ENCODE measurements at places on chromosomes 2 and 18.
A peak's percentile ranks its signal among the peaks of the same experiment; 100 is the strongest.

DNA sequence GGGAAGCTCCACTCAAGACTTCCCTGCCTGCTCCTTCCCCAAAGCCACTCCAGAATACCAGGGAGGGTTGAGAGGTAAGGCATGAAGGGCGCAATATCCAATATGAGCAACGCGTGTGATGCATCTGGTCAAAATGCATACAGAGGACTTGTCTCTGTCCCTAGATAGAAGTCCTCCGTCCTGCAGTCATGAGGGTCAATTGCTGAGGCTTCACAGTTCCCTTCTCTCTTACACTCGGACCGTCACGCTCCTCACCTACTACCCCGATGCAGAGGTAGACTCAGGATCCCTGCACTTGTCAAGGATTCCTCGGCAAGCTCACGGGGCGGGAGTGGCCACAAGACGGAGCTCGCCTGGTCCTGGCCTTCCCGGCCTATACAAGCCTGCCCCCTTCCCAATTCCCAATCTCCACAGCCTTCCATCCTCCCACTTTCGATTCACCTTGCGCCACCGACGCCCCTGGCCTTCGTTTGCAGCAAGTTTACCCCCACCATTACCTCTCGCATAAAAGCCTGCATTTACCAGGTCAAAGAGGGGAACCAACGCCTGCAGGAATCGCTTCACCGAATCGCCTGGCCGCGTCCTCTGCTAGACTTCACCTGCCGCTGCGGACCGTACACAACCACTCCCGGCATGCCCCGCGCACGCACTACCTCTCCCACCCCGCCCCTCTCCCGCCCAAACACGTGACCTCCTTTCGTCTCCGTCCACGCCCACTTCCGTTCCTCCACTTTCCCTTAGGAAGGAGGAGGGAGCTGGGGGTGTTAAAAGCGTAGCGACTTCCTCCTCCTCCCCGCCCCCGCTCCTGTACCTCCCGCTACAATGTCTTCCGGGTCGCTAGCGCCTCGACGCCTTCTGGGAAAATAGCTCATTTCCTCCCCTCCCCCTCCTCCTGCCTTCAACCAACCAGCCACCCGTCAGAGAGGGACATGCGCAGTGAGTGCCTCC is at the start of gene ORC4:
Gene ORC4, minus strand, starts transcription at position 627 of the 948 bp plus-strand sequence. CDS start 44,779 bp downstream, outside the sequence.
- DNase-seq, result peak; percentile 99

GRCh38 chr2:157441072-157441454 is 2.8 kb downstream of the CYTIP start:
- DNase-seq, result peak; percentile 84

- DNase-seq, result no peak
Observed at GRCh38 chr2:25304826-25305596, 36.7 kb downstream of the DNMT3A start.

DNA sequence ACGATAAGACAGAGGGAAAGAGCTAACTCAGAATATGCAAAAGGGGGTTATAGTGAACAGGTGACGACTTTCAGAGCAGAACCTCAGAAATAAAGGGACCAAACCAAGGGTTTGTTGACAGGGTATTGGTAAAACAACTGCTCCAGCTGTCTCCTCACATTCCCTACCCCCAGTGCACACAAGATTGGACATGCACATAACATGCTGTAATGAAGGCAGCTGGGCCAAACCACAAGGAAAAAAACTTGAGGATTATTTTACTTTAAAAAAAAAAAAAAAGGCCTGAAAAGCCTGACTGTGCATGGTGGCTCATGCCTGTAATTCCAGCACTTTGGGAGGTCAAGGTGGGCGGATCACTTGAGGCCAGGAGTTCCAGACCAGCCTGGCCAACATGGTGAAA is 3.5 kb downstream of the RBM43 start:
- no peak for DNase-seq

DNA sequence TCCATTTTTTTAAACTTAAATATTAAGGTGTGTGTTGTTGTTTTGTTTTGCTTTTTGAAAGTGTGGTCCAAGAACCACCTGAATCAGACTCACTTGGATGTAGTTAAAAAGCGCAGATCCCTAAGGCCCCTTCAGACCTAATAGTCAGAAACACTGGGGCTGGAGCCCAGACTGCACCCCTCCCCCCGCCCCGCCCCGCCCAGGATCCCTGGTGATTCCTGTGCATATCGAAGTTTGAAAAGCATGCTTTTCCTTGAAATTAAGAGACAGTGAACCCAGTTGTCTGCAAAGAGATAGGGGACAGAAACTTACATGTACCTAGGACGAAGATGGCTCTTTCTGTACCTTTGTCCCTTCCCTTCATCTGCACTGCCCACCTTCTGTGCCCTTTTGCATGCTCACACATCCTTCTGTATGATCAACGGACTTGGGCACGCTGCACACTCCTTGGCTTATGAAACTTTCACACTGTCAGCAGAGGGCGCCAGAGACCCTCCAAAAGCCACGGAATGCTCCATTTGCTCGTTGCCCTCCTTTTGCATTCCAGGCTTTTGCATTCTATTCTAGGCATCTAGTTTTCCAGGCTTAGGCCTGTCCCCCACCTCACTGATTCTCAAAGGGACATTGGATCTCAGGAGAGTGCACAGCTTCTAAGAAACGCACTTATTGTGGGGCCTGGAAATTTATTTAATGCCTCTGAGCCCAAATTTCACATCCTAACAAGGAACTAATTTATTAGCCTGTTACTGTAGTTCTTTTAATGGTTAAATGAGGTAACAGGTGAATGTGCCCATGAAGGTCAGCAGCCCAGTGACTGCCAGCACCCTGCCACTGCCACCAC is 32.8 kb upstream of the SLC14A1 start:
- peak; percentile 73 for DNase-seq
